Coronary artery (tissue), 2 donors: ENCODE measurements at places on chromosomes 12 and 14.

GRCh38 chr14:51924600-51924999, 64.2 kb downstream of the GNG2 start:
- no peak for DNase-seq

GRCh38 chr12:91250273-91250665, 67.7 kb upstream of the DCN start:
- DNase-seq, result no peak

- no peak for DNase-seq
These were observed 29.1 kb downstream of the AP5M1 start for GRCh38 chr14:57297852-57298251.

- DNase-seq, result no peak
These were observed 425.9 kb upstream of the DCN start for GRCh38 chr12:91608542-91608941.

DNA sequence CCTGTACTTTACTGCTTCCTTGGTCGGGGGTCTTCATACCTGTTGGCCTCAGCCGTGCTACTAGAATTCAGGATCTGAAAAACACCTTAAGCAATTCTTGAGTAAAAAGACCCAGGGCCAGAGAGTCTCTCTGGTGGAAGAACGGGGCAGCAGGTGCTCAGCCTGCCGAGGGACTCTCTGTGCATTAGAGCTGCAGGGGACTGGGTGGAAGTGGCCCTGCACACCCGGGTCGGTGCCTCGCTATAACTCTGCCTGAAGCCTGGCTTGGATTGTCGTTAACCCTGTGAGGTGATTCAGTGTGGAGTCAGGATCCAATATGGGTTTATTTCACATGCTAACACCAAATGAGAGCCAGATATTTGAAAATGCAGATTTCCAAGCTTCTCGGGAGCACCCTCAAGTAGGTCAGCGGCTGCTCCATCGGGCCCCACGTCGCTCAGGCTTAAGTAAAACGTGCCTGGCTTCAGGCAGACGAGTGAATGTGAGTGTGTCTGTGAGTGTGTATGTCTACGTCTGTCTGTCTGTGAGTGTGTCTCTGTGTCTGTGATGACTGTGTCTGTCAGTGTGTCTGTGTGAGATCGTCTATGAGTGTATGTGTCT, 35.1 kb upstream of the C14orf180 start:
- DNase-seq, result no peak

DNA sequence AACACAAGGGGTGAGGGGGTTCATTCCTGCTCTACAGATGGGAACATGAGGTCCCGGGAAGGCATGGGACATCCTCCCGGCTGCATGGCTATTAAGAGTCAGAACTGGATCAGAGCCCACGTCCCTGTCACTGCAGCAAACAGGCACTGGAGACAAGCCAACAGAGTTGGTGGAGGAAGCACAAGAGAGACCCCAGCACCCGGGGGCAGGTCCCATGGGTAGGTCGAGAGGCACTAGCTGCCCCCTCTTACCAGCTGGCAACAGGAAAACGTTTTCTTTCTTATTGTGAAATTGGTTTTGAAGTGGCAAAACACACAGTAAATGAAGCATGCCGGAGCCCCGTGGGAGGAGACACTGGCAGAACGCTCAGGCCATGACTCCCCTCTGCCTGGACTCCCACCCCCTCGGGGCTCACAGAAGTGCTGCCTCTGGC, 43.6 kb downstream of the SYNE3 start:
- DNase-seq, result no peak

DNA sequence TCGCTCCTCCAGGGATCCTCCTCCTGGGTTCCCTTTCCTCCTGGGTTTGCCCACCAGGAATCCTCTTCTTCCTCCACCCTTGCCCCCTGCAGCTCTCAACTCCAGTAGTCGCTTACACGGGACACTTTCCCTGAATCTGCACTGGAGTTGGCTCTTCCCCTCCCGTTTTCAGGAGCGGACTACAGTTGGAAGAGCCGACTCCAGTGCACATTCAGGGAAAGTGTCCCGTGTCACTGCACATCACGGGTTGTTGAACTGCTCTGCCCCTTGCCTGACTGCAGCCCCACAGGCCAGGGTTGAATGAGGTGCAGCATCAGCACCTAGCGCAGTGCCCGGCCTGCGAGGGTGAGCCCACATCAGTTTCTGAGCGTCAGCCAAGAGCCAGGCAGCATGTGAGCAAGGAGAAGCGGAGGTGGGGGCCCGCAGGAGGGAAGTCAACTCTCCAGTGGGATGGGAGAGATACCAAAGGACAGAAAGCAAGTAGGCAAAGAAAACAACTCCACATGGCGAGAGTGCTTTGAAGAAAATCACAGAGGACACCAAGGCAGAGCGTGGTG, 13.1 kb downstream of the RAPGEF3 start:
- no peak for DNase-seq

GRCh38 chr12:111221062-111222026, 147.6 kb downstream of the PHETA1 start:
- no peak for DNase-seq

- no peak for DNase-seq
These were observed 103.7 kb upstream of the MDM1 start for GRCh38 chr12:68435816-68436215.

GRCh38 chr14:105375635-105376057, 22.7 kb upstream of the TEX22 start:
- no peak for DNase-seq

GRCh38 chr12:115860619-115861018, 416.9 kb downstream of the MED13L start:
- DNase-seq, result no peak

DNA sequence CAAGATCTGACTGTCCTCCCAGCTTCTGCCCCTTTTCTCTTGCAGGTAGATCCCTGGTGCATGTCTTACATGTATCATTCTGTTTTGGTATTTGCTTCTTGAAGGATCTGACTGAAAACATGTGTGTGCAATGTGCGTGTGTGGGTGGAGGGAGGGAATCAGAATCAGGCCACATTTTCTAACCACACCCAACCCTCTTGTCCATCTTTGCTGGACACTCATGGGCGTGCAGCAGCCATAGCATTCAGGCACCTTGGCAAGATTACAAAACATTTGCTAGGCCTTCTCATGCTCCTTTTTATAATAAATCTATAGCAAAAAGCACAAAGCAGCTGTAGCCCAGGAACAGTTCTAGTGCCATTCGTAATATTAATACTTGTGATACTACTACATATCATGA, 233.6 kb upstream of the E2F7 start:
- DNase-seq, result no peak

GRCh38 chr14:55684956-55685584, 105.1 kb downstream of the KTN1 start:
- no peak for DNase-seq
